ENCODE measurements at places on chromosomes 7 and 10.

DNA sequence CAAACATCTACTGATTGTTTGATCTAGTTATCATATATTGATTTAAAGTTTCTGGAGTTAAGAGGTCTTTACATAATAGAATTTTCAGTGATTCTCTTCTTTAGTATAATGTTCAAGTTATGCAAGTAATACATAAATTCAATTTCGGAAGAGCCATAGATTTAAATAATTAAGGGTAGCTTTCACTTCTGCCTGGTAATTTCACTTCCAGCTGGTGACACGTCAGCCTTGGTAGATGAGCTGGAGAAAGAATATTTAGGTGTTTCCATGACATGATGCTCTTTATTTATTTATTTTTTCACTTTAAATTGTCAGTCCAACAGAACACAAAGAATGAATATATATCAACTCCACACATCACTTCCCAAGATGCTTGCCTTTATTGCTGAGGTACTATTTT is 5.2 kb upstream of the OTUD1 start:
- DNase-seq: no peak

- DNase-seq: no peak
Observed at GRCh38 chr10:103660364-103661197, 167.1 kb downstream of the NEURL1 start.

DNA sequence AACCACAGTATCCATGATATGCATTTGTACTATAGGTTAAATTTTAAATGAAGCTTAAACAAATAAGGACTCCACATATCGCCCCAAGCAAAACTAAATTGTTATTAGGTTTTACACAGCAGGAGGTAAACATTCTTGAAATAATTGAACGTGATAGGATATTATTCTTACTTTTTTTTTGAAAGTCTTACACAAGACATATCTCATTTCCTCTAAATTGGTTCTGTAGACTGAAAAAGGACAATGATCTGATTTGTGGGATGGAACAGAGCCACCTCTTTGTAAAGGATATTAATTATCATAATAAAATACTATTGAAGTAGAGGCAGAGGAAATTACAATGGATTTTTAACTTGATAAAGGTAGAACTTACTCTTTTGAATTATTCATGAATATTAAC is 155.1 kb upstream of the SEMA3D start:
- DNase-seq: no peak

DNA sequence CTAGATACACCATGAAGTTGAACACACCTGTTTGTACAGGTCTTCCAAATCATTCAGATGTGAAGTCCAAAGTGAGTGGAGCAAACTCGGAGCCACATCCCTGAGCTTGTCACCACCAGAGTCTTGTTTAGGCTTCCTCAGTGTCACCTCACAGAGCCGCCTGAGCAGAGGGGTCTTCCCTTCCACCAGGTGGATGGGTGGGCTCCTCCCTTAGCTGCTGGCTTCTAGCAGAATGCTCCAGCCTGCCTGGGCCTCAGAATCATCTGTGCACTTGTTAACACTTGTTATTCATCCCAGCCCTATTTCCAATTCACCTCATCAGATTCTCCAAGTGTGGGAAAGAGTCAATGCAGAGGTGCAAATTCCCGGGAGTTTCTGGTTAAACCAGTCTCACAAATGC is 32.5 kb downstream of the C10orf71 start:
- peak; percentile 60 for DNase-seq

DNA sequence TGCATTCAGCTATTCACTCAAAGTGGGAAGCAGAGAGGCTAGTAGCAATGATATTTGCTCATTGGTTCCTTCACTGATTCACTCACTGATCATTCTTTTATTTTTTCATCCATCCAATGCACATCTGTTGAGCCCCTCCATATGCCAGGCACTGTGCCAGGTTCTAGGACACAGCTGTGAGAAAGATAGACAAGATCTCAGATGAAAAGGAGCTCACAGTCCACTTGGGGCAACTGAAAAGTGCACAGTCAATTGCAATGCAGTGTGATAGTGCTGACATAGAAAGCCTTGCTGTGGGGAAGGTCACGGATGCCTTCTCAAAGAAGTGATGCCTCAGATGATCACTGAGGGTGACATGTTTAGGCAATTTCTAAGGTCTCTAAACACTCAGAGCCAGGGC is 262.3 kb downstream of the PTEN start:
- DNase-seq: no peak
